ENCODE measurements at places on chromosomes 2 and 18.

- no peak for DNase-seq
These were observed 20.4 kb downstream of the EDAR start for GRCh38 chr2:108968619-108969018.

DNA sequence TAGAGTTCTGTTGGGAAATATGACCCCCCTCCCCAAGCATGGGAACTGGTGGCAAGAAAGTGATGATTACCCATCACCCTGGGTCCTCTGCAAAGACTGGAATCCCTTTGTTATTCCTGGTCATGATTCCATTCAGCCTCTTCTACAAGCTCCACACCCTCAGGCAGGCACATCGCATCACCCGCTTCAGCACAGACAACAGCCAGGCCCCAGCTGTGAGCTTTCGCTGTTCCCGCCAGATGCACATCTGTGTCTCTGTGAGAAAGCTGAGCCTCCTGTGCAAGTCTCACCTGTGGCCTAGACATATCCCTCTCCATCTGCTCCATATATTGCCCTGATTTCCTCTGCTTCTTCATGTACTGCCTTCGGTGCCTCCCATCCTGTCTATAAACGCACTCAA is 368.0 kb upstream of the RAB6C start:
- no peak for DNase-seq

GRCh38 chr2:29309090-29310029 is 194.1 kb downstream of the CLIP4 start:
- no peak for DNase-seq

DNA sequence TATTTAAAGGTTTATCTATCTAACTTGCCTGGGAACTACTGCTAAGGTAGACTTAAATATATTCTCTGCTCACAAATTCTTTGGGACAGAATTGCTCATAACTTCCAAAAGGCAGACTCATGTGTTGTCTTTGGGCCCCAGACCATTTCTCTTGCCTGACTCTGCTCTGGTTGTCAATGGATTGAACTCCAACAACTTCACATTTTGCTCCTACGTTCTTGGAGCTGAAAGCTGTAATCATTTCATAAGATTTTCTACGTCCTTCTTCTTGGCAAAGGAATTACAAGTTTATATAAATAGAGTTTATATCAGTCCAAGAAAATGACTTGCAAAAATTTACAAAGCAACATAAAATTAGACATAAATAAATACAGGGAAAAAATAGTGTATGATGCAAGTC is 32.9 kb upstream of the PPM1B start:
- DNase-seq = no peak

- DNase-seq = no peak
These were observed 29.5 kb downstream of the SLC39A10 start for GRCh38 chr2:195686564-195686963.

GRCh38 chr2:159912580-159912979 is 114.6 kb upstream of the CD302 start:
- DNase-seq = no peak

DNA sequence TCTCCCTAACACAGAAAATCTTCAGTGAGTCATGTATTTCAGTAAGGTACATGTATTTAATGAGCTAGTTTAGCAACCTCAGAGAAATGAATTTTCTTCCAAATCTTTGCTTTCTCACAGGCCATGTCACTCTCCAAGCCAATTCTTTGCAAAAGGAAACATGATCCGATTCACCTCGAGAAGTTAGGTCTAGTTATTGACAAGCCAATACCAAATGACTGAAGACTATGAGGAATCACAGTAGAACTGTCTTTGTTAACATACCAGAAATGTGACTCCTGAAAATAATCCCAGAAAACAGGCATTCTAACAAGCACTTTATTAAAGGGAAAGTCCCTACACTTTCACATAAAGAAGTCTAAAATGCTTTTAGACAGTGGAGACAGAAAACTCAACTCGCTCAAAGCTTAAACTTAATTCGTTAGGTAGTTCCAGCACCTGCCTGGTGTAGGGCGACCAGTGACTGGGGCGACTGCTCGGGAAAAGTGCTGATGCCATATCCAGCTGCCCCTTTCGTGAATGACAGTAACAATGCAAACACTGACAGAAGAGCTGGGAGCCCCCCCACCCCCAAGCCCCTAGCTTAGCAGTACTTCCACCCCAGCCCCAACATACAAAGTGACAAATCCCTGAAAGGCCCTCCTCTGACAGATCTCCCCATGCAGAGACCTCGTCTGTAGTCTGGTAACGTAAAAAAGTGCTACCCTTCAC is 1.8 kb downstream of the MEMO1 start:
- no peak for DNase-seq

- no peak for DNase-seq
These were observed 785.2 kb upstream of the GYPC start for GRCh38 chr2:125870746-125871145.

GRCh38 chr2:10947446-10948187 is 35.9 kb downstream of the KCNF1 start:
- DNase-seq = no peak

DNA sequence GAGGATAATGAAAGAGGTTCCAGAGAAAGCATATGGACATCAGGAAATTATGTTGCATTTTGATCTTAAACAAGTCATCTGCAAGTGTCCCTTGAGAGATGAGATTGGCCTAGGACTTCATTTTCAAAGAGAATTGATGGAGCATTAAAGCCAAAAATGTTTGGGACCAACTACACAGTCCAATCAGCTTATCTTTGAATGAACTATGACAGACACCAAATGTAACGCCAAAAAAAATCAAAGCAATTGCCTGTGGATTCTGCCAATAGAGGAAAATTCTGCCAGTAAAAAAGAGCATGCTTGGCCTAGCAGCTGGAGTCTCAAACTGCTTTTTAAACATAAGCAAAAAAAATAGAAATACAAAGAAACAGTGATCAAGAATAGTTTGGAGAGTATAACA is 594.5 kb upstream of the CHAC2 start:
- no peak for DNase-seq

DNA sequence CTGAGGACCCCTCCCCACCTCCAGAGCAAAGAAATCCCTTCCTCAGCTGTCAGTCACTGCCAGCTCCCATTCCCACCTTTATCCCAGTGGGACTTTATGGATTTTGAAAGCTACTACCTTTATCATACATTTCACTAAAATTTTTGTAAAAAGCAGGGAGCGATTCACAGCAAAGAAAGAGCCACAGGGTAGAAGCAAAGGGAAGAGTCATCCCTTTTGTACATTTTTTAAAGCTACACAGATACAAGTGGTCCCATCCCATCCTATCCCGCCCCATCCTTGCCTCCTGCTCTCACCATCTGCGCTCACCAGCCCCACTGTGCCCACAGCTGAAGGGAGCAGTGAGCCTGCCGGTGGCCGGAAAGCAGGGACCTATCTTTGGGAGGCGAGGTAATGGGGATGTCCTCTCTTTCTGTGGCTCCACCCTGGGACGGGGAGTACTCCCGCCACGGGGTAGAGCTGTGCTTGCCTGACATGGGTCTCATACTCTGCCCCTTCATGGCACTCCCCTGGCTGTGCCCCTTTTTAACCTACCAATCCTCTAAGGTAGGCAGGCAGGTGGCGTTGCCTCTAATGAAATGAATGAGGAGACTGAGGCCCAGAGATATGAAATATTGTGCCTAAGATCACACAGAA is 13.2 kb downstream of the SH2D6 start:
- DNase-seq = no peak

GRCh38 chr2:109208071-109208950 is 79.3 kb downstream of the SH3RF3 start:
- no peak for DNase-seq

DNA sequence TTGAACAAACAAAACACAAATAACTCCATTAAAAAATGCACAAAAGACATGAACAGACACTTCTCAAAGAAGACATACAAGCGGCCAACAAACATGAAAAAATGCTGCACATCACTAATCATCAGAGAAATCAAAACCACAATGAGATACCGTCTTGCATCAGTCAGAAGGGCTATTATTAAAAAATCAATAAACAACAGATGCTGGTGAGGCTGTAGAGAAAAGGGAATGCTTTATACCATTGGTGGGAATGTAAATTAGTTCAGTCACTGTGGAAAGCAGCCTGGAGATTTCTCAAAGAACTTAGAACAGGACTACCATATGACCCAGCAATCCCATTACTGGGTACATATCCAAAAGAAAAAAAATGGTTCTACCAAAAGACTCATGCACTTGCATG is 37.8 kb downstream of the GPR155 start:
- DNase-seq = no peak

- peak; percentile 26 for DNase-seq
These were observed 54.9 kb upstream of the CAPN13 start for GRCh38 chr2:30862054-30862651.

GRCh38 chr2:7681881-7682461 is 764.8 kb downstream of the RNF144A start:
- DNase-seq = no peak

GRCh38 chr2:217655651-217656050 is 347.1 kb downstream of the TNS1 start:
- DNase-seq = no peak

DNA sequence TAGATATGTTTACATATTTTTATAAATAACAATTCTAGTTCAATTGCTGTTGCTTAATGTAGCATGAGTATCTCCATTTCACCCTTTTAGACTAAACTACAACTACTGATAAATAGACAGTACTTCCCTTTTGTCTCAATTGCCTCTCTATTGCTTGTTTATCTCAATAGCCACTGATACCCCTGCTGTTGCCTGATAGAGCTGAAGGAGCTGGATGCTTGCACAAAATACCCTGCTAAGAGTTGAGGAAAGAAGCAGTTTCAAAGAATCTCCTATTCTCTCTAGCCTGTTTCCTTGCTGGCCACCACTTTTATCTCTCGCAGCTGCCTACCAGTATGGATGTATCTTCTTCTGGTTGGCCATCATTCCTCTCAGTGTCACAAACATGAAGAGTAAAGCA is 16.9 kb upstream of the ZNF804A start:
- no peak for DNase-seq

- DNase-seq = no peak
These were observed 155.0 kb downstream of the SETBP1 start for GRCh38 chr18:44835703-44836102.

GRCh38 chr2:177281400-177282180 is 17.1 kb upstream of the NFE2L2 start:
- no peak for DNase-seq

DNA sequence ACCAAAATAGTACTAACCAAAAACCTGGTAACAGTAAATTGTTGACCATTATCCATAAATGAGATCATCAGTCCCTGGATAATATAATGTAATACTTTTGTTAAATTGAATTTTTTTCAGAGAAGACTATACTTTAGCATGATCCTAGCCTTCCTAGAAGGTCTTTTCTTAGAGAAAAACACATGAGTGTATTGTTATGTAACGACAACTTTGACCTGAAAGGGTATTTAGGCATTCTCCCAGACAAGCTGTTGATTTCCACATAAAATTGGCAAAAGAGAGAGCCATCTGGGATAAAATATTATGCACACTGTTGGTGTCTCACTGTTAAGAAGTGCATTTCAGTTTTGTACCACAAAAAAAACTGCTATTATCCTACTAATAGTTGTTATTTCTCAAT is 120.0 kb upstream of the MAPRE2 start:
- no peak for DNase-seq

GRCh38 chr2:217413193-217413592 is 553.3 kb upstream of the TNP1 start:
- DNase-seq = no peak

GRCh38 chr2:164456619-164457018 is 164.7 kb downstream of the GRB14 start:
- DNase-seq = no peak

GRCh38 chr2:236967499-236967783 is 118.2 kb upstream of the COPS8 start:
- DNase-seq = no peak

- DNase-seq = no peak
These were observed 31.3 kb downstream of the CIB4 start for GRCh38 chr2:26609839-26610277.

- DNase-seq = no peak
These were observed 36.1 kb downstream of the TRPM8 start for GRCh38 chr2:233953087-233953801.

GRCh38 chr18:71242981-71243380 is 954.1 kb downstream of the SOCS6 start:
- no peak for DNase-seq

- no peak for DNase-seq
These were observed 258.3 kb downstream of the PRKCE start for GRCh38 chr2:45909677-45910191.

GRCh38 chr2:48482769-48483168 is 47.2 kb upstream of the STON1 start:
- no peak for DNase-seq

DNA sequence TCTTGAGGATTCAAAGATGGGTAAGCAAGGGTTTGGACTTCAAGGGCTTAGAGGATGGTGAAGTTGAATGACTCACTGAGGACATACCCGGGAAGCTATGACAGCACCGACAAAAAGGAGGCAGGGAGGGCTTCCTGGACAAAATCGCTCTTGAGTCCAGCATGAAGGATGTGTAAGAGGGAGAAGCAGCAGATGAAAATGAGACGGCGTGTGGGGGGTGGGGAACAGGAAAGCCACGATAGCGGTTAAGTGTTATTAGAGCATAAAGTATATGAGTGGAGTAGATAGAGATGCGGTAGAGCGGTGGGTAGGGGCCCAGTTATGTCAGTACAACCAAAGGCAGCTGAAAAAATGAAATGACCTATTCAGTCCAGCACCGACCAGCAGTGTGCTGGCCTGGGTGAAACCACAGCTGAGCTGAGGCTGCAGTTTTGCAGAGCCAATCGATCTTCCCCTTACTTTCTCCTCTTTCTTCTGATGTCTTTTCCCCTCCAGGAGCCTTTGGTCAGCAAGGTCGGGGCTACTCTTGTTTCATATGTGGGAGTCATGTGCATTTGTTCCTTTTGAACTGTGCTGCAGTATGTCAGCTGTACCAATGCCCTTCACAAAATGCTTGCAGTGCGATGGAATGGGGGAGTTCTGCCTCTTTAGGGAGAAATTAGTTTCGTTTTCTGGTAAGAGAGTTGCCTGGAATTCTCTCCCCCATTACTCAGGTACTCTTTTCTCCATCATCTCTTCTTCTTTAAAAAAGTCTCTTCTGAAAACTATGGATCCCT is 2.0 kb upstream of the THUMPD2 start:
- DNase-seq = no peak

GRCh38 chr2:201906777-201907562 is 100.6 kb downstream of the CDK15 start:
- no peak for DNase-seq

DNA sequence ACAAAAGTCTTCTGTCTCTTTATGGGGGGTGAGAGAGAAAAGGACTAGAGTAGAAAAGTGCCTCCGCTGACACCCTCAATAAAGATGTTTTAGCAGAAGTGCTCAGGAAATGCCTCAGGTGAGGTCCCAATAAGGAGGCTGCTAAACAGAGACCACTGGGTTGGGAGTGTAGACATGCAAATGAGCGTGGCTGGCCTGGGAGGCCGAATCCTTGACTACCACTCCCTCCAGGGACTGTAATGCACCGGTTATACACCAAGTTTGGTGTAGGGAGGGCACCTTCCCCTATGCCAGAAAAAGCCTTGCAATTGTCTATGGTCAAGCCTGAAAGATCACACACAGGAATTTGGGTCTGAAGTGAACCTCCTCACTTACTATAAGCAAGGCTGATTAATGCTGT is 1.8 kb downstream of the TMX3 start:
- no peak for DNase-seq

- DNase-seq = no peak
These were observed 562.6 kb downstream of the DCDC2C start for GRCh38 chr2:4265936-4266335.
